ENCODE measurements at places on chromosomes 1 and 21.
A peak's percentile ranks its signal among the peaks of the same experiment; 100 is the strongest.

DNA sequence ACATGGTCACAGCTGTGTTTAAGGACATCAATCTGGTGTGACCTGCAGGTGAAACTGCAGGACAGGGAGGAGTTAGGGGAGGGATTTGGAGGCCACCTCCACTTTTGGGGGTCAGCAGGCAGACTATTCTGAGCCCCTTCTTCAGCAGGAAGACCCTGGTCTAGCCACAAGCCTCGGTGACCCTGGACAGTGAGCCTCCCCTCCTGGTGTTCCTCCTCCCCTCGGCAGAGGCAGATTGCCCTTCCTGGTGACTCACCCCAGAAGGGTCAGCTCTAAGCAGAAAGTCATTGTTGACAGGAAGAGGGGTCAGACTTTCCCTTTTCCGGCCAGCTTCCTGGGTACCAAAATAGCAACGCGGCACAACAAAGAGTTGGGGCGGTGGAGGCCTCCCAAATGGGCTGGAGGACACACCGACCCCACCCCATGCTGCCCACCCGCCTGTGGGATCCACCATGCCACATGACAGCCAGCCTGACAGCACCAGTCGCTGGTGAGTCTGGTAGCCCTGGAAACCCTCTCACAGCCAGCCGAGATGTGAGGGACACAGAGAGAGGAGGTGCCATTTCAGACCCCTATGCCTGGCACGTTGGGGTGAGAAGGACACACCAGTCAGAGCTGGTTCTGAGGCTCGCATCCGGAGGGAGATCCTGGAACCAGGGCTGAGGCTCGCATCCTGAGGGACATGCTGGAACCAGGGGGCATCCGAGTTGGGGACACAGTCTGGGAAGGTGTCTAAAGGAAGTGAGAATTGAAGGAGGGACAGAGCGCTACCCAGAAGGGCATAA, 14.7 kb upstream of the CSF1 start:
- no peak for DNase-seq

DNA sequence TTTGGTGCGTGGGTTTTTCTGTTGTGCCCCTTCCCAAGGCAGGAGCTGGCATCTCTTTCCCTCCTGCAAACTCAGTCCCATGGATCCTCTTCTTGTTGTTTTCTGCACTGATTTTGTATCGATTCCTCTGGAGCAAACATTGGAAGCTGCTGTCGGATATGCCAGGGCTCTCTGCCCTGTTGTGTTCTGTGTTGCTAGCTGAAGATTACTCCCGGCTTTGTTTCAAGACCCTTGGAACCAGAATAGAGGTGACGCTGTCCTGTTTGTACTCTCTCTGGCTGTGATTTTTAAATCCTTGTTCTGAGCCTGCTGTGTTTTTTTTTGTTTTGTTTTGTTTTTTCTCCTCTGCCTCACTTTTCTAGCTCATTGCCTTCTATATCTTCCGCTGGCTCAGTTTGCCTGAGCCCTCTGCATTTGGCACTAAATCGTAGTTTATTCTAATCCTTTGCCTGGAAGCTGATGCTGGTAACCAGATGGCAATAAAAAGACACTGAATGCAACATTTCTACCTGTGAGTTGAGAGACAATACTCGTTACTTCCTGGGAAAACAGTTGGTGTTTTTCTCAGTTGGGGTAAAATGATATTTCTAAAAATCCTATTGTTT, 67.0 kb downstream of the BACH1 start:
- DNase-seq: no peak

DNA sequence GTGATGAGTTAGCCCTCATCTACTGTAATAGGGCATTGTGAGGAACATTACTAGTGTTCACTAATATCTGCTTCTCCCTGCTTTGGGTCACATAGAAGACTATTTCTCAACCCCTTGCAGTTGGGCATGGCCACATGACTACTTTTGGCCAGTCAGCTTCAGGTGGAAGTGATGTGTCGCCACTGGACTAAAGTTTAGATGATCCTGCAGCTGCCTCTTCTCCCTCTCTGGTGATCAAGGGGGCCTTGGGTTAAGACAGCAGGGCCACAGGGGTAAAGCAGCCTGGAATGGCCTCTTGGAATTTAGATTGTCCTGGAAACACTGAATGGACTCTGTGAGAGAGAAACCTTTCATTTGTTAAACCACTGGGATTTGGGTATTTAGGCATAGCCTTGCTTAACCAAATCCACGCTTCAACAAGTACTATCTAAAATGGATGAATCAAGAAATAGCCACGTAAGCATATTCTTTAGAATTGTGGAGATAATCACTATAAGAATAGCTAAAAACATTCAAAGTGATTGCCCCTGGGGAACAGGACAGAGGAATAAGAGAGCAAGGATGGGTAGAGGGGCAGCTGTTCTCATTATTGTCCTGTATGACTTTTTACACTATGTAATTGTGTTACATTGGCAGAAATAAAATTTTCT, 41.2 kb downstream of the OPRD1 start:
- DNase-seq: no peak

DNA sequence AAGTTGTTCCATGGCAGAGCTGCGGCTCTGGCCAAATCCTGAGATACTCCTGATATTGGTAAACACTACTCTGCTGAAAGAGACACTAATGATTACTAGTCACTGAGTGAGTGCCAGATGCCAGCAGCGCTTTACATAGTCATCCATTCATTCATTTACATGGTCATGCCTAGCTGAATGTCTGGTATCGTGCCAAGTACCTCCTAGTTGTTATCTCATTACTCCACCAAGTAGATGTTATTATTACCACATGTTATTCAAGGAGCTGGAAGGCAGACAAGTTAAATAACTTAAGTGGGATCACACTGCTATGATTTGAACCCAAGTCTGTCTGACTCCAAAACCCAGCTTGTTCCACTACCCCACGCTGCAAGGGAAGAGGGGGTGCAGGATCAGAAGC, 4.7 kb downstream of the OLFML2B start:
- DNase-seq: no peak

GRCh38 chr1:177257128-177257527, 86.4 kb downstream of the BRINP2 start:
- no peak for DNase-seq

DNA sequence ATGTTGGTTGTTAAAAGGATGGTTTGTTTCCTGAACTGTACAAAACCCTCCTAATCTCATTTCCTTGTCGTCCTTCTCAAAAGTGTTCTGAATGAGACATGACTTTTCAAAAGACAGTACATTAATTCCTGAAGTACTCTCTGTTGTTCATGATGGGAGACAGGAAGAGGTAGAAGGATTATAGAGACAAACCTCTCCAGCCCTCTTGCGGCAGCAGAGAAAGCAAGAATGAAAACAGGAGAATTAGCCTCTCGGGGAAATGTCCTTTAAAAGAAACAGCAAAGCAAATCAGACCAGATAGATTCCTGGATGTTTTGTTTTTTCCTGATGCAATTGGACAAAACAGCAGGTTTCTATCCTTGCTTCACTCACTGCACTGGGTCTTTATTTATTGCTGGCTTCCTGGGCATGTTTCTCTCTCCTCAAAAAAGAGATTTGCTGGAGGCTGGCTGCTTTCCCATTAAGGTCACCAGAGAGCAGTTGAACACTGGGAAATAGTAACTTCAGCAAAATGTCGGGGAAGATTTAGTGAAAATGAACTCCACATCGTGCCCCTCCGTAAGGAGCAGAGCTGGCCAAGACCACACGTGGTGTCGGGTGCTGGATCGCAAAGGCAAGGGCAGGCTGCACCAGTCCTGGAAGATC, 145.8 kb upstream of the SYT6 start:
- DNase-seq: no peak

DNA sequence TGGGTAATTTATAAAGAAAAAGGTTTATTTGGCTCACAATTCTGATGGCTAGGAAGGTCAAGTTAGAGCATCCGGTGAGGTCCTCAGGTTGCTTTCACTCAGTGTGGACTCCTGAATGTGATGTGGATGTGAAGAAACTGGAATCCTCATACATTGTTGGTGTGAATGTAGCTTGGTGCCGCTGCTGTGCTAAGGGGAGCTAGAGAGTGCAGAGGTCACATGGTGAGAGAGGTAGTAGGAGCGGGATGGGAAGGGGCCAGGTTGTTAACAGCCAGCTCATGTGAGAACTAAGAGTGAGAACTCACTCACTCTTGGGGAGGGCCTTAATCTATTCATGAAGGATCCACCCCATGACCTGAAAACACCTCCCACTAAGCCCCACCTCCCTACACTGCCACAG, 21.8 kb downstream of the ITSN1 start:
- DNase-seq: no peak

DNA sequence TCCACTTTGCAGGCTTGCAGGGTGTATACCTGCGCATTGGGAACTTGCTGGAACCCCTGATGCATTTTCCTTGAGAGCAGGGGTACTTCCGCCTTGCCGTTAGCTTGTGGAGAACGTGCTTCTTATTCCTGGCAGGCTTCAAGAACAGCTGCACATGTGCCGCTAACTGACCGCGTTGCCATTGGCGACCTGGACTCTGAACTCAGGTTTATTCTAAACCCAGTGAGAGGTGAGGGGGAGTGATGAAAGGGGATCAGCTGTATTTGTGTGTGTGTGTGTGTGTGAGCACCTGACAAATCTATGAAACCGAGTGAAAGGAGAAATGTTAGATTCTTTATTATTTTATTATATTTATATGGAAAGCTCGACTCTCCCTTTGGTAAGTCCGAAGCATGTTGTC, 128.6 kb downstream of the HUNK start:
- no peak for DNase-seq

DNA sequence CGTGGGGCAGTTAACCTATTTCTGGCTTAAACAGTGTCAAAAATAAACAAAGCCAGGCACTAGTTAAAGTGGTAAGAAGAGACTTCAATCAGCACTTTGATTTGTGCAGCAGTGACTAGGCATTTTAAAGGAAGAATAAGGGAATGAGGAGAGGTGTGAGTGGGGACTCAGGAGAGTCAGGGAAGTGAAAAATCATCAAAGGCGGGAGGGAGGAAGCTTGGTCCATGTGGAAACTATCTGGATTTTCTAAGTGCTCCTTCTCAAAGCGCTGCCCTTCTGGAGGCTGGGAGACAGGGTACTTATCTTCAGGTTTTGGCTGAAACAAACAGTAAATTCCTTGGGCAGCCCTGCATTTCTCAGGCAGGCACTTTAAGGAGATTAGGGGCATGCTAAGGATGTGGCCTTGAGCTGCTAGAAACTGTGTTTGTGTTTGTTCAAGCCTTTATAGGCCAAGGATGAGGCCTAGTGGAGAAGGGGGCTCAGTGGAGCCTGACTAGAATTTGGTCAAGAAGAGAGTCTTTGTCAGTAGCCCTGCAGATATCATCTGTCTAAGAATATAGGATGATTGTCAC, 486.5 kb downstream of the SIPA1L2 start:
- no peak for DNase-seq

DNA sequence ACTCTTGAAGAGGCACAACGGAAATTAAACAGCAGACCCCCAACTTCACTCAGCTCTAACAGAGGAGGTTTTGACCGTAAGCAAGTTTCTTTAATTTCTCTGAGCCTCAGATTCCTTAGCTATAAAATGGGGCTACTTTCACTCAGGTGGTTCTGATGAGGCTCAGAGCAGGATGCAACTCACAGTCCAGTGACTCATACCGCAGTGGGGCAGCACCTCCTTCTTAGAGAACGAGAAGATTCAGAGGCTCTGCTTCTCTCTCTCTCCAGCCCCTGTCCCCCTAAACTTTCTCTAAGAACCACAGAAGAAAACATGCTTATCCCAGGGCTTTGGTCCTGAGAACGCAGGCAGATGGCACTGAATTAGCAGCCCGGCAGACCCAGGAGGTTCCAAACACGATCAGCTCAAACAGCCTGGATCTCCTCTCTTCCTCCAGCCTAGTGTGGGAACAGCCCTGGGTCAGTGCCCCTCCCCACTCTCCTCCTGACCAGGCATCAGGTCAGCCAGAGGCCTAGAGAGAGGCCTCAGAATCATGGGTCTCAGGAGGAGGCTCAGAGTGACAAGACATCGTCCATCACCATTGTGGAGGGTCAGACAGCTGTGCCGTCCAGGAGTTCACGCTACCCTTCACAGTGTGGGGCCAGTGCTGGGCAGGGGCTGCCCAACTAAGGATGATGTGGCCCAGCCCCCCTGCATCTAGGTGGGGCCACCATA, 433.0 kb downstream of the PTPRU start:
- DNase-seq: peak; percentile 34

- no peak for DNase-seq
Measured at GRCh38 chr1:42998386-42998785, 39.7 kb upstream of the SLC2A1 start.

- no peak for DNase-seq
Measured at GRCh38 chr1:15810073-15810472, 2.6 kb upstream of the UQCRHL start.

DNA sequence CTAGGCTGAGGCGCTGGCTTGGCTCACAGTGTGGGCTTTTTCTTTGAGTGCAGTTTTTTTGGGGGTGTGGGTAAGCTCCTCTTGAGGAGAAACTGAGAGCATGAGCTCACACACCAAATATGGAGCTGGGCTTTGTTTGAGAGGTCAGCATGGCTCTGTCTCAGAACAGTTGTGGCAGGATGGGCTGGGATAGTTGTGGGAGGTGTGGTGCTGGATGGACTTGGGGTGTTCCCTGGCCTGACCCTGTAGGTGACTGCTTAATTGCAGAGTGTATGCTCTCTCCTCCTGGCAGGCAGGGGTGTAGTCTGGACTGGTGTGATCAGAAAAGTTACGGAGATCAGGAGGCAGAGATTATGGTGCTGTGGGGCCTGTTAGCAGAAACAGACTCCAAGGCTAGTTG, 64.3 kb upstream of the PGBD5 start:
- no peak for DNase-seq

- no peak for DNase-seq
Measured at GRCh38 chr1:244074559-244075171, 23.6 kb downstream of the ZBTB18 start.

GRCh38 chr1:220616836-220617235, 73.3 kb upstream of the C1orf115 start:
- no peak for DNase-seq

DNA sequence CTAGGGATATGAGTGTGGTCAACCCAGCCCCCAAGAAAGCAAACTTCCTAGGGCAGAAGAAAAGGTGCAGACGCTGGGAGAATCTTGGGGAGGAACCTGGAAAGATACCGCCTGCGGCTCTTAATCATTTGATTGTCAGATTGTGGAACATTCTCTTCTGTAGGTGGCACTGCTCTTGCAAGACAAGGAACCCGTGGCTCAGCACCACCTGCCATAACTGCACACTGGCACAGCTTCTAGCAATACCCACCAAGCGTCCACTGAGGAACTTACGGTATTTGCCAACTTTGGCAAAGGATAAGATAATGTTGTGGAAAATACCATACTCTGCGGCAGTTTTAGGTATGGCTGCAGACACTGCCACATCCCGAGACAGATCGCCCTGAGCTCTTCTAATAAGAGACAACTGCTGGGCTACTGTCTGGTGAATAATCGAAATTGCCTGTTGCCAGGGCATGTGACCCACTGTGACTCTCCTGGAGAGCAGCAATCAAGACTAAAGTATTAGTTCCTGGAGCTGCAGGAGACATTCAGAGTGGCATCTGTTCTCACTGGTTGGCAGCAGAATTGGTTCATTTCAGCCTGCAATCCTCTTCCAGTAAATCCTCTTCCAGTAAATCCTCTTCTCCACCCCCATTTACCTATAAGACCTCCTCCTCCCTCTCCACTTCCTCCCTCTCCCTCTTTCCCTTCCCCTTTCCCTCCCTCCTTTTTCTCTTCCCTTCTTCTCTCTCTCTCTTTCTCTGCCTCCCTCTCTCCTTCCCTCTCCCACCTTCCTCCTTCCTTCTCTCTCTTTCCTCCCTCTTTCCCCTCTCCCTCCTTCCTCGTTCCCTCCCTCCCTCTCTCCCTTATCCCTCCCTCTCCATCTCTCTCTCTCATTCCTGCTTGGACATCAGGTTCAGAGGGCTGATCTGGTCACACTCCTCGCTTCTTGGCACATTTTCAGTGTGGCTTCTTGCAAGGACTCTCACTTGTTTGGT, 49.7 kb upstream of the B3GALT5 start:
- DNase-seq: no peak

All from ecto neural progenitor cell (in vitro differentiated cells).